ENCODE measurements at places on chromosomes 7 and 10.

- no peak for DNase-seq
These were observed 1262.0 kb downstream of the TYW1 start for GRCh38 chr7:68258609-68259008.

DNA sequence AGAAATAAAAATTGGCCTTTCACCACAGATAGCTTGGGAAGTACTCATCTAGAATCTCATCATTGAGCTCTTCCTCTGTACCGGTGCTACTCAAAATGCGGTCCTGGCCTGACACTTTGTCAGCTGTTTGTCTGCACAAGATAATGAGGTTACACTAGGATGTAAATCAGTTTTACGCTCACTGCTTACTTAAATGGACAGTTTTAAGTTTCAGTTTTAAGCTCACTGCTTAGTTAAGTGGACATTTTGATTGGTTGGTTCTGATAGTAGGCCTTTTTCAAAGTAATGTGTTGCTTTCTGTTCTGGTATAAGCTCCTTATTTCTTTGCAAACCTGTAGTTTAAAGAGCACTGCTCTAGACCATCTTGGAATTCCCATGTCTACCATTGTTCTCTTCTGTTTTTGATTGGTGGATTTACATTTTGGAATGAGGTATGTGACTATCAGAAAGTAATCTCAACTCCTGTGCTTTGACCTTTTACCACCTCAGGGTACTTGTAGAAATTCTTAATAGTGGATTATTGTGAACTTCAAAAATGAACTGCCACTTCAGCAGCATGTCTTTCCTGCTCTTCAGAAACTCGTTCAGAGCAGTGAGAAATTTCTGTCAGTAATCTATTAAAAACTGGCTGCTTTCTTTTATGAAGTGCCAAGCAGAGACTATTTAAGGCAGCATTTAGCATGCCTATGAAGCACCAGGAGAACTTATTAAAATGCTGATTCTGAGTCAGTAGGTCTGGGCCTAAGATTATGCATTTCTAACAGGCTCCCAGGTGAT is 55.0 kb downstream of the C1GALT1 start:
- DNase-seq: no peak

DNA sequence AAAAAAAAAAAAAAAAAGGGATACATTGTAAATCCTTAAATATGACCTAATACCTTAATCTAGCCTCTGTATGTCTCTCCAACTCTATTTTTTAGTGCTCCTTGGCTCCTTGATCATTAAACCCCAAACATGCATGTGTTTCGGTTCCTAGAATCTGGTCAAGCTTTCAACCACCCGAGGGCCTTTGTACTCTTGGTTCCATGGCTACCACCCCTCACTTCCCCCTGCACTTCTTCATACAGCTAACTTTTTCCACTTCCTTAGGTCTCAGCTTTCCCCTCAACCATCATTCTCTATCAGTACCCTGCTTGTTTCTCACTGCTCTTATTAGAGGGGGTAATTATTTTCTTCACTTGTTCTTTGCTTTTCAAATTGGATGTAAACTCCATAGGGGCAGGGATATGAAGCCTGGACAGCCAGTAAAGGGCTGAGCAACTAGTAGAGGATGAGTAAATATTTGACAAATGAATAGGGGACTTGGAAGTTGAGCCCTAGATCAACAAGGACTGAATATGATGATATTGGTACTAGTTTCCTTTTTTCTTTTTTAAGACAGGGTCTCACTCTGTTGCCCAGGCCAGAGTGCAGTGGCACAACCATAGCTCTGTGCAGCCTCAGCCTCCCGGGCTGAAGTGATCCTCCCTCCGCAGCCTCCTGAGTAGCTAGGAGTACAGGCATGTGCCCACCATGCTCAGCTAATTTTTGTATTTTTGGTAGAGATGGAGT is 4.3 kb upstream of the GDI2 start:
- DNase-seq: no peak

DNA sequence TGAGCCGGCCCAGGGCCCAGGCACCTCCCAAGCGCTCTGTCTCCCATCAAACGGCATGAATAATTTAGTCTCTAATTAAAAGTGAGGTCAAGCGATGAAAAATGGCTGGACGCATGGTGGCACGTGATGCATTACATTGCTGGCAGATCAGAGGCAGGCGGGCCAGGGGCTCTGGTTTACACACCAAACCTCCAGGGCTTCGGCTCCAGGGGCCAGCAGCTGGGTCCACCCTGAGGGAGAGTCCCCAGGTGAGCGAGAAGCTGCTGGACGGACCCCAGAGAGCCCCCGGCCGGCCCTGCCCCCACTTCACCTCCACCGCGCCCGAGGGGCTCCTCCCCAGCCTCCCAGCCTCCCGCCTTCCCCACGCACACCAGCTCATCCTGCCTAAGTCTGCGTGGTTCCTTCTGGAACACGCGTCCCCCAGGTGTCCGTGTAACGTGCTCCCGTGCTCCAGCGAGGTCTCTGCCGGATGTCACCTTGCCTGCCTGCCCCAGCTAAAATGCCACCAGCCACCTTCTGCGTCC is 23.2 kb downstream of the UNCX start:
- DNase-seq: no peak

DNA sequence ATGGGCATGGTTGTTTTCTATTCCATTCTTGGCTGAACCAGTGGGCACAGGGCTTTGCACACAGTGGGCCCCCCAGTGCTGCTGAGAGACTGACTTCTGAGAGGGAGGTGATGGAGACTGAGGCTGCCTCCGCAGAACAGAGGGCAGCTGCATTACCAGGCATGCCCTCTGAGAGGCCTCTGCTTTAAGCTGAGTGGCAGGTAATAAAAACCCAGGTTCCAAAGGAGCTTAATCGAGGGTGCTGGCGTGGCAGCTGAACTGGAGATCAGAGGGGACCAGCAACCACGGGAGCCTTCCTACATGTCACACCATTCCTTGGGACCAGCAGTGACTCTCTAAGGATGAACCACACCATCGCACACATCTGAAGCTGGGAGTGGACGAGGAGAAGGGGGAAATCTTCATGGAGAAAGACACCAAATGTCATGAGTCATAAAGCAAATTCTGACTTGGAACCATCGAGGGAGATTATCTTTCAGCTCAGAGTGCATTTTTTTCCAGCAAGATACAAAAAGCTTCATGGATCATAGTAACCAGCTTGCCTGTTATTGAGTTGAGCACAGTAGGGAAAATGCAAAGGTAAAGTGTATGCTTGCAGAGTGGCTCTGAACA is 24.6 kb downstream of the HIPK2 start:
- no peak for DNase-seq

DNA sequence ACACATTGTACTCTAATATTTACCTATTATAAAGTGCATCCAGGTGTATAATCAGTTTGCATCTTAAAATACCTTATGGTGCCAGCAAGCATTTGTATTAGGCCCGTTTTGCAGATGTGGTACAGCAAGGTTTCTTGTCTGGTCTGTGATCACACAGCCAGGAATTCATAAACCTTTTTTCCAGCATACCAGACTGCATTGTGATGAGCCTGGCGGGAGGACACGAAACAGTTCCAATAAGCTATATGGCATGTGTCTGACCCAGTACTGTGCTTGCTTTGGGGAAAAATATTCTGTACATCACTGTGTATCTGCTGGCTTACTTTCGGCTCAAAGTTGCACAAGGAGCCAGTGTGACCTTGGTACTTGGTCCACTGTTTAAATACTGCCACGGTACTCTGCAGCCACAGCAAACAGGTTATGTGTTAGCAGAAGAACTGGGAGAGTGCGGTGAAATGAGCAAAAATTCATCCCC is 36.3 kb downstream of the CHN2 start:
- DNase-seq: no peak

GRCh38 chr7:125098377-125098970 is 168.8 kb upstream of the POT1 start:
- DNase-seq: no peak

DNA sequence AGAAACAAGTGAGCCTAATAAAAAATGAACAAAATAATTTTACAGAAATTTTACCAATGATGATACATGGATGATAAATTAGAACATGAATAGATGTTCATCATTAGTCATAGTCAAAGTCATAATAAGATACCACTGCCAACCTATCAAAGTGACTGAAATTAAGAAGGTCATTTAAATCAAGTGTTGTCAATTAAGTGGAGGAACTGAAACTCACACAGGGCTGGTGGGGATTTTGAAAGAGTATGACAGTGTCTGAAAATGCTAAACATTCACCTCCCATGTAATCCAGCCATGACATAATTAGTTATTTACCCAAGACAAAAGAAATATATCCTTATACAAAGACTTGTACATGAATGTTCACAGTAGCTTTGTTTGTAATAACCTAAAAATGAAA is 57.1 kb upstream of the DYNC1I1 start:
- DNase-seq: no peak

DNA sequence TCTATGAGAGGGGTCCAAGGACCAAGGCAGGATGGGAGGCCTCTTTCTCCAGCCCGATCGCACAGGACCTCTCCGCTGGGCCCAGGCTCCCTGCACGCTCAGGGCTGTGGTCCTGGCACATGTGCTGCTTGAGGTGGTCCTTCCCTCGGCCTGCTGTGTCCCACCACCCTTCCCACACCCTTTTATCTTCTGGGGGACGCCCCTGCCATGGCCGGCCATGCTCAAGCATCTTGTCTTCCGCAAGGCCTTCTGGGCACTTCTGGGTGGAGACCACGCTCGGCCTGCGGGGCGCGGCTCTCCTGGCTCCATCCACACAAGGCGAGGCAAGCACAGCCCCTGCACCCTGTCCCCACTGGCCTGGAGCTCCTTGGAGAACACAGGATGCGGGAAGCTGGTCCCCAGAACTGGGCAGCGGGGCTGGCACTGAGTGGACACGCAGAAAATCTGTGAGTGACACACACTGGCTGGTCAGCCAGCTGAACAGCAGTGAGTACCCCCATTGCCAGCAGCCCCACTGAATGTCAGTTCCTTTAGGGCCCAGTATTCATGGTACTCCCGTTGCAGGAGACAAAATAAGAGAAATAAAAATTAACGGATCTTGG is 115.9 kb downstream of the TCERG1L start:
- no peak for DNase-seq

Measured in GDM1 (cell line).